ENCODE measurements at places on chromosomes 6 and 20. TPM values are rescaled to one million over a fixed set of nuclear protein-coding genes. Genes with fewer than 3 reads are reported as not detected.
A peak's percentile ranks its signal among the peaks of the same experiment; 100 is the strongest.

DNA sequence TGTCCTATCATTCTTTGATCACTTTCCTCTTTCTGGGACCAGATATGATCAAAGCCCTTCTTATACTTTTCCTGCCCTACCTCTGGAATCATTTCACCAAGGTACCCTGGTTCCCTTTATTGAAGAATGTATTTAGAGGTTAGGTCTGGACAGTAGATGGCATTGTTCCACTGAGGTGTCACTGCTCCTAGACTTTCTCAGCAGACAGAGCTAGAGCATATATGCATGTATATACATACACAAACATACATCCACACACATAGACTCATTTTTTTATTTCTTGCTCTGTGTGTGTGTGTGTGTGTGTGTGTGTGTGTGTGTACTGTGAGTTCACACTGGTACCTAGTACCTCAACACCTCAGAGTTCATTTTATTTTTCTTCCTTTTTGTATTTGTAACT lies 40.9 kb downstream of the PTPRA start:
- peak; percentile 17 for DNase-seq

- no peak for DNase-seq
Measured at GRCh38 chr20:33273117-33273851, 9.7 kb upstream of the BPIFB1 start.

DNA sequence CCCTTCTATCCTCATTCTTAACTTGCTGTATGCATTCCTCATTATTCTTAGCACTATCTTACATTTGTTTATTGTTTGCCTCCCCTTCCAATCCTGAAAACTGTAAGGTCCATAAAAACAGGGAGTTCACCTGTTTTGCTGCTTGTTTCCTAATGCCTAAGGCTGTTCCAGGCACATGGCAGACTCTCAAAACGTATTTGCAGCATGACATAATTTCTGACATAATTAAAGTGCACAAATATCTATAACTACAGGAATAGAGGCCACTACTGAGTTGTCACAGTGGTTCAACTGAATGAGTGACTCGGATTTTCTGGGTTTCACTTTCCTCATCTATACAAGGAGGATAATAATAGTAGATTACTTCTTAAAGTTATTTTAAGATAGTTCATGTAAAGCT lies 83.0 kb downstream of the HFE start:
- no peak for DNase-seq

- no peak for DNase-seq
Measured at GRCh38 chr6:149334682-149335160, 17.2 kb downstream of the TAB2 start.

GRCh38 chr6:23177806-23178205 lies 608.4 kb downstream of the HDGFL1 start:
- DNase-seq: peak; percentile 46

- no peak for DNase-seq
Measured at GRCh38 chr6:52876056-52876787, 33.3 kb downstream of the GSTA3 start.

DNA sequence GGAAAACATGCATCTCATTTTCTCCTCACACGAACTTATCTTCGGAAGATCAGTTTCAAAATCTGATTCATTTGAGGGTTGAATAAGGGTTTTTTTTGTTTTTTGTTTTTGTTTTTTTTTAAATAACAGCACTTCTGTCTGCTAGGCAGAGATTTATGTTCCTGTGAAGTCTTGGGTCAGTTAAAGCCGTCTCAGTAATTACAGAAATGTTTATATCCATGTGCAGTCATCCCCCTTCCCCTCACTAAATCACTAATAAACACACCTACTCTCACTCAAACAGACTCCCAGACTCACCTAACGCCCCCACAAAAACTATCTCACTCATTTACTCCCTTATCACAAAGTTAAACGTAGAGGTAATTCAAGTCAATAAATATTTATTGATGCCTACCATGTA lies 214.2 kb upstream of the SUPT3H start:
- DNase-seq: no peak

DNA sequence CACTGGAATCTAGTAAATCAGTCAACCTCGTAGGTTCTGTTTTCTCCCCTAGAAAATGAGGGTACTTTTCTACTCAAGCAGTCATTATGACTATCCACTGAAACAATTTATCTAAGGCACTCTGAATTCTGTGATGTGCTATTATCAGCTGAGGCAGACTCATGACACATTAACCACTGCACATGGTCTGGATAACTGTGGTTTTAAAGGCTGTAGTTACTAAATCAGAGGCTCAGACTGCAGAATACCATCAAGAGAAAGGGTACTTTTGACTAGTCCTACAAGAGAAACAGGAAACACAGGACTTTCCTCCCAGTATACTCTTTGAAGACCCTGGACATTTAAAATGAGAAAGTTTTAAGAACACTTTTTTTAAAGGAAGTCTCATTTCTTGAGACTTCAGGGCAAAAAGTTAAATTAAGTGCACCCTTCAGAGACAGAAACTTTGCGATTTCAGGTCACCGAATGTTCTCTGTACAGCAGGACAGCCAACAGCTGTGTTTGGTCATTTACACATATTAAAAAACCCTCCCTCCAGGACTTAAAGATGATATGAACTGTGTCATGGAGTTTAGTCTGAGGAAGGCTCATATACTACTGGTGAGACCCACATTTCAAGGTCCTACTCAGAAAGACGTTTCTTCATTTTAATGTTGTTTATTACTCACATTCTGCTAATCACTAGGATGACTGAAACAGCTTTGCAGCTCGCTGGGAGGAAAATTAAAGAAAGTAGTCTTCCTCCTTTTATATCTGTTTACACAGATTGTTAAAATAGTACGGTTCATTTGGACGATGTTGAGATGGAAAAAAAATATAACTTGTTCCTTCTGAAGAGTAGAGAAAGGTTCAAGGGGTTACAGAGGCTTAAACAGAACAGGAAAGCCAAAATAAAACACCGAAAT lies 19.9 kb downstream of the ATXN1 start:
- DNase-seq: peak; percentile 93

DNA sequence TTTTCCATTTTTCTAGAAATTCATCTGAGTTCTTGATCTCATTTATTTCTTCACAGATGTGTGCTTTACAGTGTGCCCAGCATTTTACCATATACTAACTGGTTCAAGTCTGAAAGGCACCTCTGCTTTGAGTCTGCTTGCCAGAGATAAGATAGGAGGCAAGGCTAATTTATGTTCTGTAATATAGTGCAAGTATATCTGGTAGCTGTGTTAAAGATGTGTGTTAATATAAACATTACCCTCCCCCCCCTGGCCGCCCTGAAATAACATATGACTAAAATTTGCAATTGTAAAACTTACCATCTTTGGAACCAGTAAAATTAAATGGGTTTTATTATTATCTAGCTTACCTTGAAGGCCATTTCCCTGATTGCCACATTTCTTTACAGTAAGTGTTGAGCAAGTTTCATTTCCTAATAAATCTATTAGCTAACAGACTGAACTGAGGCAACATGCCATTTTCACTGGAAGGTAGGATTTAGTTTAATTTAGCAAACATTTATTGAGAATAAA lies 2.7 kb downstream of the FBXO9 start:
- DNase-seq: no peak

- no peak for DNase-seq
Measured at GRCh38 chr6:136586295-136586694, 36.1 kb upstream of the MAP7 start.

The COL9A3 gene
- polyA plus RNA-seq: 4.2 TPM

The FAM217A gene
- not detected for polyA plus RNA-seq

DNA sequence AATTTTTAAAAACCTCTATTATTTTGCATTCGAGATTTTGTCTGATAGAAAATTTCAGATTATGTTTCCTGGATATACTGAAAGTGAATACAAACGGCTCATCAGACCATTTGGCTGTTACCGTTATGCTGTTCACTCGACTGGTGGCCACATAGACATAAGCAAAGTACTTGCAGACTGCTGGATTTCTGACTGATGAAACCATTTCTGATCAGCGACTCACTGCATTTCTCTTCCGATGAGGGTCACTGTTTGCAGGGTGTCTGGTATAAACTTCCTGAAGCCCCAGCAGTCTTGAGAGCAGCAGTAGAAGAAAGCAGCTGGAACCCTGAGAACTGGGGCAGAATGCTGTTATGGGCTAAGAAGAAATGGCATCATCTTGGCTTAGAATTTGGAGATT lies 17.7 kb downstream of the SNX9 start:
- DNase-seq: peak; percentile 50

DNA sequence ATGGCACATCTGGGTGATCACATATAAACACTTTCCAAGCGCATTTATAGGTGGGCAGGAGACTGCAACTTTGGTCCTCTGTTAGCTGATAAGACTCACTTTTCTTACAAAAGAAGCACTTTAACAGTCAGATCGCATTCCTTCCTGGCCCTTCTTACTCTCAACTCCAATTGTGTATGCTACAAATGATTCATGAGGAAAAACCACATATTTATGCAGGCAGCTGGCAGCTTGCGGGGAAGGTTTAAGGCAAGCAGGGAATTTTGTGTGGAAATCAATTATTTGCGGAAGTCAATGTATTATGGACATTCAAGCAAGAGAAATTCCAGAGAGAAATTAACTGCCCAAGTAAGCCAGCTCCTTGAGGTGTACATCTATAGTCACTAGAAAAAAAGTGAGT lies 194.0 kb downstream of the PKHD1 start:
- DNase-seq: no peak

GRCh38 chr20:62924442-62925075 lies 1.7 kb downstream of the DIDO1 start:
- no peak for DNase-seq

DNA sequence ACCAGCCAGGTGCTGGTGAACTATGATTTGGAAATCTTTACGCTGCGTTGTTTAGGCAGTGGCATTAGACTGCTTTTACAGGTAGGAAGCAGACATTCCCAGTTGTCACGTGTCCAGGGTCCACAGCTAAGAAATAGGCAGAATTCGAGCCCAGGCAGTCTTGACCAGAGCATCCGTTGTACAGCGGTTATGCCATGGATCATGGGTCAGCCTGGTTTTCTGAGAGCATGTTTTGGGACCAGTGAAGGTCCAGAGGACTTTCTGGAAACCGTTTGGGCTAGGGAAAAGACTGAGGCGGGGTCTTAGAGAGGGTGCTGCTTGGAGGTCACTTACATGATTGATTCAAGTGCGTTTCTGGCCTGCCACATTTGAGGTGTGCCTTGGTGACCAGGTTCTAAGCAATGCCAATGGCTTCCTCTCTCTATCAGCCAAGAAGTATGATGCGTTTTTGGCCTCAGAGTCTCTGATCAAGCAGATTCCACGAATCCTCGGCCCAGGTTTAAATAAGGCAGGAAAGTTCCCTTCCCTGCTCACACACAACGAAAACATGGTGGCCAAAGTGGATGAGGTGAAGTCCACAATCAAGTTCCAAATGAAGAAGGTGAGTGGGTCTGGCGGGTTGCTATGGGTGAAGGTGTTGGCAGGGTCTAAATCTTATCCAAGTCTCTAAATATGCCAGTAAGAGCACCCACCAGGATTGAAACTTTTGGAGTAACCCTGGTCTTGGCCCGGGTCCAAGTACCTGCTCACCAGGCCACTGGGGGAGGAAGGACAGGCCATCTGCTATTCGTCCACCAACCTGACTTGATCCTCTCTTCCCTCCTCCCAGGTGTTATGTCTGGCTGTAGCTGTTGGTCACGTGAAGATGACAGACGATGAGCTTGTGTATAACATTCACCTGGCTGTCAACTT lies 1.8 kb downstream of the RPL10A start:
- no peak for DNase-seq

- DNase-seq: no peak
Measured at GRCh38 chr6:78781001-78781400, 86.3 kb upstream of the IRAK1BP1 start.

The DLL1 gene
- 10.2 TPM for polyA plus RNA-seq

DNA sequence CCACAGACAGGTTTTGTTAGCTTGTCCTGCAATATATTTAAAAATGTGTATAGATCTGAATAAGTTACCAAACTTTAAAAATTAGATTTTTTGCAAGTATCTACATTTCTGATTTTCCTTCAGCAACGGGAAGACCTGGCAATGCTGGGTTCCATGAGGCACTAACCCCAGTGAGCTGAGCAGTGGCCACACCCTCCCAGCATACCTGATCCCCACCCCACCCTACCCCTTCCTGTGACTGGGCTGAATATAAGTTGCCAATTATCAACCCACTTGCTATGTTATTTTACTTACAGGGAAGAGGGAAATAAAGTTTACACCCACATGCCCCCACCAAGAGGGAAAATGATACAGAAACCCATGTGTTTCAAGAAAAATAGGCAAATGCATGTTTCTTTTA lies 70.3 kb upstream of the RALGAPA2 start:
- DNase-seq: no peak

GRCh38 chr6:19209202-19209601 lies 628.0 kb upstream of the ID4 start:
- DNase-seq: no peak

- peak; percentile 43 for DNase-seq
Measured at GRCh38 chr20:57654998-57655808, 35.0 kb upstream of the ZBP1 start.

The PMEPA1 gene
- 37.1 TPM for polyA plus RNA-seq

The SH3BGRL2 gene
- polyA plus RNA-seq: 7.4 TPM

The ULBP1 gene
- polyA plus RNA-seq: 0.59 TPM

- DNase-seq: peak; percentile 63
Measured at GRCh38 chr20:17533396-17533795, 2.2 kb upstream of the BFSP1 start.

The IL17F gene
- polyA plus RNA-seq: not detected

GRCh38 chr20:48682529-48683363 lies 145.1 kb downstream of the PREX1 start:
- DNase-seq: peak; percentile 98

The TREML1 gene
- polyA plus RNA-seq: 1.2 TPM

DNA sequence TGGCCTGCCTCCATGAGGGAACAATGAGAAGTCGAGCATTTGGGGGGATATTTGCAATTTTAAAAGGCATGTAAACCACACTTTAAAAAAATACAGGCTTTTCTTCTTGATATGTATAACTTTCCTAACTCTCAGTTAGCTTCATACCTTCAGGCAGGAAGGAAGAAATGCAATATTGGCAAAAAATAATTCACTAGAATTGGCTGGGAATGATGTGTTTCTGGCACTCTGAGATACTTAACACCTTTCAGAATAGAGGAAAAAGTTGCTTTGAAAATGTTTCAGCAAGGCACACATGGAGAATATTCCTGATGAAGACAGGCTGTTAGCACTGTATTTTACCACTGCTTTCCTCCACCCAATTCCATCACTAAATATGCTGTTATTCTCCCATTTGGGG lies 747.6 kb downstream of the HDGFL1 start:
- no peak for DNase-seq

The LAMA4 gene
- 28.4 TPM for polyA plus RNA-seq
